ENCODE measurements at places on chromosomes 1 and 21.

- no peak for DNase-seq
Observed at GRCh38 chr1:100499194-100499811, 38.6 kb upstream of the GPR88 start.

DNA sequence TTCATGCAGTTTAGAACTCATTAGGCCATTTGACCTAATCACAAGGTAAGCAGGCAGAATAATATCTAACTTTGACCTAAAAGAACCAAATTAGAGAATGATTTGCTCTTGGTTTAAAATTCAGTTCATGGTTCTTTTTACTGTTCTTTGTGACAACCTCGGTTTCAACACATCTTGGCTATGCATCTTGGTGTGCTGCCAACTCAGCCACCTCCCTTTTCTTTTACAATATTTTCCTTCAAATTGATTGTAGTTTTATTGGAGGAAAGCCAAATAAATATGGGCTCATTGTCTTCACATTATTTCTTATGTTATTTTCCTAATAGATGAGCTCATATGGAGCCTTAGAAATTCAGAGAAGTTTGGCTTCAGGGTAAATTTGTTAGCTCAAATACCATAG, 338.3 kb downstream of the SIPA1L2 start:
- no peak for DNase-seq

GRCh38 chr1:247088967-247089366, 10.4 kb upstream of the ZNF670 start:
- DNase-seq: no peak

- DNase-seq: no peak
Observed at GRCh38 chr1:10881046-10881445, 84.6 kb upstream of the CASZ1 start.

DNA sequence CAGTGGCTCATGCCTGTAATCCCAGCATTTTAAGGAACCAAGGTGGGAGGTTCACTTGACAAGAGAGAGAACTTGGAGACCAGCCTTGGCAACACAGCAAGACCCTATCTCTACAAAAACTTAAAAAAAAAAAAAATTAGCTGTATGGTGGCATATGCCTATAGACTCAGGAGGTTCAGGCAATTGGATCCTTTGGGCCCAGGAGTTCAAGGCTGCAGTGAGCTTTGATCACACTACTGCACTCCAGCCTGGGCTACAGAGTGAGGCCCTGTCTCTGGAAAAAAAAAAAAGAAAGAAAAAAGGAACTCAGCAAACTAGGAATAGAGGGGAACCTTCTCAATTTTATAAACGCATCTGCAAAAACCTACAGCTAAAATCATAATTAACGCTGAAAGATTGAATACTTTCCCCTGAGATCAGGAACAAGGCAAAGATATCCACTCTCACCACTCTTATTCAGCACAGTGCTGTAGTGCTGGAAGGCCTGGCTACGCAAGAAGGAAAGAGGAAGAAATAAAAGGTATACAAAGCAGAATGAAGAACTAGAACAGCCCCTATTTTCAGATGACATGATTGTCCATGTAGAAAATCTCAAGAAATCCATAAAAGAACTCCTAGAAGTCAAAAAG, 21.6 kb downstream of the HSF2BP start:
- no peak for DNase-seq

- no peak for DNase-seq
Observed at GRCh38 chr21:27261676-27262075, 294.8 kb upstream of the ADAMTS5 start.

GRCh38 chr1:48775831-48776392, 779 bp downstream of the BEND5 start:
- no peak for DNase-seq

- no peak for DNase-seq
Observed at GRCh38 chr1:204836856-204837255, 33.8 kb upstream of the NFASC start.

DNA sequence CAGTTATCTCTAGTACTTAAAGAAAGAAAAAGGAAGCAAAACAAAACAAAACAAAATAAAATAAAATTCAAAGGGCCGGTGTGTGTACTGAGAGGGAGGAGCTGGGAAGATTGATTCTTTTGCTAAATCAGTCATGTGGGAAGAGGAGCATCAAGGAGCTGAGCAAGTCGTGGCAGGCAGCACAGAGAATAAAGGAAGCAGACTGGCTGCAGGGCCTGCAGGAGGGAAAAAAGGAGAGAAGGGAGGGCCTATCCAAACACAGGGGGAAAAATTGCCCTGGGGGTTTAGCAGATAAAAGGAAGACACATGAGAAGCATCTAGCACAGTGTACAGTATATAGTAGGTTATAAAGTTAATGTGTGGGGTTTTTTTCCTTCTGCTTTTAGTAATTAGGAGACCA, 27.6 kb downstream of the AGO4 start:
- no peak for DNase-seq

- DNase-seq: no peak
Observed at GRCh38 chr1:180946056-180946455, 33.4 kb downstream of the KIAA1614 start.

DNA sequence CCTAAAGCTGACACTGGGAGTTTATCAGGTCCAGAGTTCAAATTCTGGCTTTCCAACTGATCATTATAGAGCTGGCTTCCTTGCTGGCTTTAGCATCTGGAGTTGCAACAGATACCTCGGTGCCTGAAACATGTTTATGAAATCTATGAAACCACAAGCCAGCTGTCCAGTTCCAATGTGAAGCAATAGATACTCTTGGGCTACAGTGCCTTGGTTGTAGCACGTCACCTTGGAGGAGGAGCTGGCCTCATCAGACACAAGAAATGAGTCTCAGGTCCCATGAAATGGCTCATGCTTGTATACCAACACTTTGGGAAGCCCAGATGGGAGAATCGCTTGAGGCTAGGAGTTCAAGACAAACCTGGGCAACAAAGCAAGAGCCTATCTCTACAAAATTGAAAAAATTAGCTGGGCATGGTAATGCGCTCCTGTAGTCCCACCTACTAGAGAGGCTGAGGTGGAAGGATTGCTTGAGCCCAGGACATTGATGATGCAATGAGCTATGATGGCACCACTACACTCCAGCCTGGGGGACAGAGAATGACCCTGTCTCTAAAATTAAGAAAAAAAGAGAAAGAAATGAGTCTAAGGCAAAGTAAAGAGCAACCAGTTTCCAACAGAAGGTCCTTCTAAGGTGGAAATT, 132.5 kb upstream of the ZNF648 start:
- DNase-seq: no peak

GRCh38 chr1:201503397-201504176, 3.3 kb downstream of the CSRP1 start:
- no peak for DNase-seq

DNA sequence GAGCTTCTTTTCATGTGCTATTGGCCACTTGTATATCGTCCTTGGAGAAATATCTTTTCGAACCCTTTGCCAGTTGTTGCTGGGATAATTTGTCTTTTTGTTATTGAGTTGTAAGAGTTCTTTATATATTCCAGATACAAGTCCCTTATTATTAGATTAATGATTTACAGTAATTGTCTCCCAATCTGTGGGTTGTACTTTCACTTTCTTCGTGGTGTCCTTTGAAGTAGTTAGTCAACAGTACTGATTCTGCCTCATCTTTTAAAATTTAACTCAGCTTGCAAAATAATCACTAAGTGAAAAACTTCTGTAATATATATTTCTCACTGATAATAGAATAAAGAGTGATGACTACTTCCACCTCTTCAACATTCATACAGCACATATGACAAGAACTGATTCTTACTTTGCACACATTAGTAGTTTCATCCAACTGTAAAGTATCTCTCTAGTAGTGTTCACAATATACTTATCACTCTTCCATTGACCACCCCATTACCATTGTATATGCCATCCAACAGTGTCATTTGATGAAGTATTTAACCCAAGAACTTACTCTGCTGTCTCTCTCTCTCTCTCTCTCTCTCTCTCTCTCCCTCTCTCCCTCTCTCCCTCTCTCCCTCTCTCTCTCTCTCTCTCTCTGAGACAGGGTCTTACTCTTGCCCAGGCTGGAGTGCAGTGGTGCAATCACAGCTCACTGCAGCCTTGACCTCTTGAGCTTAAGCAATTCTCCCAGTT, 104.2 kb upstream of the DMRTA2 start:
- no peak for DNase-seq

DNA sequence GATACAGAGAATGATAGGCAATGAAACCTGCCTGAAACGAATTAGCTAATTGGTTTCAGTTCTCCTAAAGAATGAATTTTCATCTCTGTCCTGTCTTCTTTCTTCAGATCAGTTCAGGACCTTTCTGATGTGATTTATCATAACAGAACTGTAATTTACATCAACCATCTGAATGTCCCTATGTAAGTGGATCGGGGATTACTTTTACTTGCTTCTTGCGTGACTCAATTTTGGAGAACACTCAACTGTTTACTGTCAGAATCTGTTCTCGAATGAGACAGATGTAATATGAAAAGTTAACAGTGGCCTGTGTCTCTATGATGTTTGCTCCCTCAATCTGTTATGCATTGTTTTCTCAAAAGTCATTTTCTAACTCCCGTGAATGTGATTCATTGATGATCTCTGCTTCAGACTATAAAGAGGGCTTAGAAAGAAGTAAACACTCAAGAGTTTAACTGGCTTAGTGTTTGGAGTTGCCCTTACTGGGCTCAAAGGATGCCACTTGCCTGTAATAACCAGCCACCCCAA, 111.0 kb downstream of the GABPA start:
- peak; percentile 31 for DNase-seq

GRCh38 chr1:240073097-240073496, 18.6 kb upstream of the FMN2 start:
- DNase-seq: no peak

DNA sequence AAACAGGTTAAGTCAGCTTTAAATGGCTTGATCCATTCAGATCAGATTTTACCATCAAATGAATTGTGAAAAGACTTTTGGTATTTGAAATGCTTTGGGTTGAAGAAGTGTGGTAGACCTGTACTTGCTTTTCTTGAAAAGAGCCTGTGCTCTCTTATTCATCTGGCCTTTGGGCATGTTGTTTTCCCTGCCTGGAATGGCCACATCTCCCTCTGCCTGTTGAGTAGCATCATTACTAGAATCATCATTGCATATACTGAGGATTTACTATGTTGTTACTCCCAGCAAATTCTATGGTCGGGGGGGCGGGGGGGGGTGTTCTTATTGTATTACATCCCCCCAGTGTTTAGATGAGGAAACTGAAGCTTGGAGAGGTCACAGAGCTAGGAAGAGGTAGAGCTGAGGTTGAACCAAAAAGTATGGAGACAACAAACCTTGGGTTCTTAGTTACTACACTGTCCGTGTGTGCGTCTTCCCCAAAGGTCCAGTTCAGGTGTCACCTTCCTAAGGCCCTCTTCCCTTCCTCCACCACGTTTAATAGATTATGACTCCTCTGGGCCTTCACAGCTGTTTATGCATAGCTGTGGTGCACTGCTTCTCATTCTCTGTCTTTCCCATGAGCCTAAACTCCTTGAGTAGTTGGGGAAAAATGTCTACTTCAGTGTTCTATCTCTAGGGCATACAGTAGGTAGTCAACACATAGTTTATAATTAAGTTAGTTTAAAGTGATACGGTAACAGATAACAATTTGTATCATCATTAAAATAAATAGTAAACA, 246.4 kb upstream of the HOOK1 start:
- no peak for DNase-seq

DNA sequence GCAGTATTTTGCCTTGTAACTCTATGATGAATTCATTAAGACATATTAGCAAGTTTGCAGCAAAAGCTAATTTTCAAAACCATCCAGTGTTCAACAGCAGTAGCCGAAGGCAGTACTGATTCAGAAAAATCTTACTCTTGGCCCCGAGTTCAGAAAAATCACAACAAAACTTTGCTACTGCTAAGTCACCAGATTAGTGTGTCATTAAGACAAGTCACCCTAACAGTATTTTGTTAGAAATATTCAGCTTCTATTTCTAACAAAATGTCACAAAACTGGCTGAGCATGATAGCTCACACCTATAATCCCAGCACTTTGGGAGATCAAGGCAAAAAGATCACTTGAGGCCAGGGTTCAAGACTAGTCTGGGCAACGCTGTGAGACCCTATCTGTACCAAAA, 8.2 kb downstream of the GTF2B start:
- no peak for DNase-seq

DNA sequence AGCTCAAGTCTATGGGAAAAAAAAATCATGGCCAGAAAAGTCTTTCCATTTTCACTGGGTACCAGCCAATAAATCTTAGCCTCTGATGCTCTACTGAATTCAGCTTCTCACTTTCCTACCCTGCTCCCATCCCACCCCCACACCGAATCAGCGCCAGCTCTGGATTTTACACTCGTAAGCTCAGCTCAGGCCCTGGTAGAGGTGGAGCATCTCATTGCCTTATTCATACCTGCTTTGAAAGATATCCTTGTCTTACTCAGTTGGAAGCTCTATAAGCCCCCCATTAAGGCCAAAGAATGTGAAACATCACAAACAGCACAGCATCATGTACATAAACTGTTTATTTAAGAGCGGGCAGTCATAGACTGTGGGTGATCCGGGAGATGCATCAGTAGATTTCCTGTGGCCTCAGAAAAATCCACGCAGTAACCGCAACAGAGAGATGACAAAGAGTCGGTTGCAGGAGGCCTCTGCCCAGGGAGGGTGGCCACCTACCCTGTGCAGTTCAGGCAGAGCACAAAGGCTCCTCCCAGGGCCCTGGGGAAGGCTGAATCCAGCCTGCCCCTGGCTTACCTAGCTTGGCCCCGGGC, 36.4 kb upstream of the ETS2 start:
- no peak for DNase-seq

- no peak for DNase-seq
Observed at GRCh38 chr1:5880630-5881405, 111.4 kb downstream of the NPHP4 start.

Data from NCI-H524 (cell line).